ENCODE measurements at places on chromosomes 1 and 21.
A peak's percentile ranks its signal among the peaks of the same experiment; 100 is the strongest.

GRCh38 chr1:184757406-184757805 lies 2.7 kb upstream of the EDEM3 start:
- DNase-seq: no peak

DNA sequence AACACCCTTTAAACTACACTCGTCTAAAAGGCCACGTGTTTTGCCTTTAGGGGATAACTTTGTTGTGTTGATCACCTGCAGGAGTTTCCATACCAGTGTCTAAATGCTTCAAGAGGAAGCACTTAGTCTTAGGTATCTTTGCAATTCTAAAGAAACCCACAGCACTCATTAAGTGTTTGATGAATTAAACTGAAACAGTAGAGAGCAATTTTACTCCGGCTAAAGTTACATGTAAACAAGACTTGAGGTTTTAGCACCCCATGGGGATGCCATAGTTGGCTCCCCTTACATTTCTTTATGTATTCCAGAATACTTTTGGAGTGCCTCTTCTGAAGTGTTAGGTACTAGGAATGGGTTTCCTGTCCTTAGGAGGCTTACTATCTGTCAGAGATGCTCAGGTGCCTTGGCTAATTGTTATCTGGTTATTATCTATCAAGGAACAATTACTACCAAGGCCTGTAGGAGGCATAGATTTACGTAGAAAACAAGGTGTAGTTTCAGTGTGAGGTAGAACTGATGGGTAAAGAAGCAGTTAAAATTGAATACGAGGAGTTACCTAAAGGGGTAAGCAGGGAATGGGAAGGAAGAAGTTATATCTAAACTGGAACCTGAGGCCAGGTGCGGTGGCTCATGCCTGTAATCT lies 176.8 kb upstream of the SAMSN1 start:
- DNase-seq: no peak

- no peak for DNase-seq
Measured at GRCh38 chr21:40345711-40346321, 478.6 kb downstream of the PCP4 start.

DNA sequence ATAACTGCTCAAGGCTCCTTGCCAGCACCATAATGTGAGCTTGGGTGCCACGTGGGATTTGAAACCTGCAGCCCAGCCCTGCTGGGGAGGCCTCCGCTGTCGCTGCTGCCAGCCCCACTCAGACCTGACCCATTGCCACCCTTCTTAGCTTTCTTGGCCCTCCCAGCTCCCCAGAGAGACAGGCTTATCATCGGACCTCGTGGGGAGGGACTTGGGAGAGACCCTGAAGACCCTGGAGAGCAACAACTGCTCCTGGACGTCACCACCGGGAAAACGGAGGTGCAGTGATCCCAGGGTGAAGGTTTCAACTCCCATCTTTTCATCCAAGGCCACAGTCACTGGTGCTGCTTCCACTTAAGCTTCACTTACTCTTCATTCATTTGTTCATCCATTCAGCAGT lies 596.1 kb downstream of the PTPRU start:
- DNase-seq: no peak

GRCh38 chr1:164477343-164477742 lies 81.6 kb upstream of the PBX1 start:
- no peak for DNase-seq

- DNase-seq: no peak
Measured at GRCh38 chr1:84271441-84272151, 29.9 kb upstream of the SAMD13 start.

DNA sequence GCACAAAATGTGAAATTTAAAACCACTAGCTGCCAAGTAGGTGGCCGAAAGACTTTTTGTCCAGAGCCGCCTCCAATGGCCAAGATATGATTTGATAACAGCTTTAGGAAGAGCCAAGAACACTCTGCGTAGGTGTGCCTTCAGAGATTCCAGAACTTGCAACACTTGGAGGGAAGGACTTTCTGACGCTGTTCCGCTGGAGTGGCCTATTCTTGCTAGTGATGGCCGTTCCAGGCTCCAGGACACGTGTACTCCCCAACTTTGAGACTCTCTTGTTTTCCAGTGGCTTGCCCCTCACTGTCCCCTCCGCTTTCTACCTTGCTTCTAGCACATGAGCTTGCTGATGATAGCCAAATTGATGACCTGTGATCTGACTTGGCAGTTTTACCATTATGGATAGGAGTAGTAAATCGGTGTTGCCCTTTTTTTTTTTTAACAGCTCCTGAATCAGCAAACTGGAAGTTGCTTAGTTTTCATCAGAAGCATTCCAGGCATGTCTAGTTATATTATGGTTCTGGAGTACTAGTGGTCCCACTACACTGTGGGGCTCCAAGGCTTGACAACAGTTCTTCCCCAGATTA lies 1.0 kb downstream of the PRDX6 start:
- no peak for DNase-seq

DNA sequence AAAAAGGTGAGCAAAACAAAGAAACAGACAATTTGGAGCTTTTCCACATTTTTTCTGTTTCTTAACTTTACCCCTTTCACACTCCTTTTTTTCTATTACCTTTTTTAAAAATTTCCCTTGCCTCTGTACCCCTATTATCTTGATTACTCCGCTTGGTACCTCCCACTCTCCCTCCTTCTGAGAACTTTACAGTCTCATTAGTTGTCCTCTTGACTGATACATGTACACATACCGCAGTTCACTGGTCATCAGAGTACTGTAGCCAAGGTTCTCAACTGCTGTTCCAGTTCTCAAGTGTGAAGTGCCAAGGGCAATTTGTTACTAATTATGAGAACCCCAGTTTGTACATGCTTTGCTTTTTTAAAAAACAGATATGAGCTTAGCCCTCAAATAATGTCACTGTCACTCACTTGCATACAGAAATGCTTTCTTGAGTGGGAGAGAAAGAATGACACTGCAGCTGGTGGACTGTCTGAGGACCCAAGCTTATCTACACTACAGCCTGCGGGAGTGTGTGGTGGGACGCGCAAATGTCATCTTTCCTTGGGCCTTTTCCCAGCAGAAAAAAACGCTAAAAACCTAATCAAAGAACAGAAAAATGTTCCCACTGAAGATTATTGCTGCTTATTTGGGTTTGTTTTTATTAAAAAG lies 160.8 kb downstream of the DISP1 start:
- DNase-seq: no peak

- DNase-seq: no peak
Measured at GRCh38 chr1:204587621-204588020, 71.4 kb downstream of the MDM4 start.

DNA sequence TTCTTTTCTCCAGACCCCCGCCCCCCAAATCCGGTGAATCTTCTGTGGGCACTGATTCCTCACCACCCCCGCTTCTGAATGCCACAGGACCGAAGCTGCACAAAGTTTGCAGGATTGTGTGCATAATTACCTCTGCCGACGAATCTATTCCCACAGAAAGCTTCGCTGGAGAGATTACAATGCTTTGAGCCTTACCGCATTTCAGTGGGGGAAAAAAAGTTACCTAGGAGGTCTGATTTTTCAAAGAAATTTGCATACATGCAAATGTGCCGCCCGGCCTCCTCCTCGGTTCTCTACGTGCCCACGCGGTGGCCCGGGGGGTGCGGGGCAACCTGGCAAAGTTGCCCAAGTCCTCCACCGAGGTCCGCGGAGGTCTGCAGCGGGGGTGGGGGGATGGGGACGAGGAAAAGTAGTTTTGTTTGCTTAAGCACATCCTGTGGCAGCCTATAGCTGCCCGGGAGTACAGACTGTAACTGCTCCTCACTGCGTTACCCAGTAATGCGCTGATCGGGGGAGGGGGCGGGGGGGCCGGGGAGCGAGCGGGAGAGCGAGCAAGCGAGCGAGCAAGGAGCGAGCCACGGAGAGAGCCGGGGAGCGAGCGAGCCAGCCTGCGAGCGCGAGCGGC lies 563 bp upstream of the NFIA start:
- DNase-seq: peak; percentile 74

GRCh38 chr1:117537291-117537920 lies 68.4 kb upstream of the TENT5C start:
- DNase-seq: no peak

DNA sequence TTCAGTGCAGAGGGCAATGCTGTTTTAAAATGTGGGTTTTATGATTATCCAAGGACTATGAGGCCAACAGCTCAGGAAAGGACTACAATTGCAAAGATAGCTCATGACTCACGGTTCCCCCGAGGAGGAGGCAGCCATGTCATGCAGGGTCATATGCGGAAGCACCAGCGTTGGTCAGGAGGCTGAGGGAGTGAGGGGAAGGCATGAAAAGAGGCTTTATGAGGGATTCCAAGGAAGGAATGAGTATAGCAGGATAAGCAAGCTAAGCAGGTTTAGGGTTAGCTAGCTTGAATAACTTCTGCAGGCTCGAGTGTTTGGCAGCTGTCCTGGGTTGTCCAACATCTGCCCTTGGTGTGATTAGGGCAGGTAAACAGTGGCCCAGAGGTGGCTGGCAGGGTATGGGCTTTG lies 495.1 kb downstream of the SETD4 start:
- DNase-seq: no peak

DNA sequence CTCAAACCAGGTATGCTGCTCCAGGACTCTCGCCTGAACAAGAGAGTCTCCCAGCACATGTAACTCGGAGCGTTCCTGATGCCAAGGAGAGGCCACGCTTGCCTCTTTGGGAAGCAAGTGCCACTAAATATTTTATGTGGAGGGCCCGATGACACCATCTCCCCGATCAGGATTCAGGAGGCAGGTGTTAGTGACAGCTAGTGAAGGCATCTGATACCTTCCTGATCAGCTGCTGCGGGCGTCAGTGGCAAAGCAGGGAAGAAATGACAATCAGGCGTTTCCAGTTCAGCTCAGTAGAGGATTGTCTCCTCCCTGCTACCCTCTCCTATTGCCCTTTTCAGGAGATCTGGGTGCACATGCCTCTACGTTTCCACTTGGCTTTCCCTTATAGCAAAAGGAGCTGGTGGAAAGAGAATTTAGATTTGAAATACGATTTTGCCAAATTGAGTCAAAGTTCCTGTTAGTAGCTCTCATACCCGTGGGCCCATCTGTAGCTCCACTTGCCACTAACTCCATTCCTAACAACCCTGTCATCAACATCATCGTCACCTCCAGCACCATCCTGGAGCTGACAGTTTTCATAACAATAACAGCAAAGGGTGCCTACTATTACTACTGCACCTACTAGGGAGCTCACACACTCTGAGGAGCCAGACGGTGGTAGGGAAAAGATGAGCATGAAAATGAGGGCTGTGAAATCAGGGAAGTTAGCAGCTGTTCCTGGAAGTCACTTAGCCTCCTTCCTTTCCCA lies 21.6 kb downstream of the PLXNA2 start:
- DNase-seq: no peak

- no peak for DNase-seq
Measured at GRCh38 chr1:48194801-48195200, 27.7 kb upstream of the SLC5A9 start.

DNA sequence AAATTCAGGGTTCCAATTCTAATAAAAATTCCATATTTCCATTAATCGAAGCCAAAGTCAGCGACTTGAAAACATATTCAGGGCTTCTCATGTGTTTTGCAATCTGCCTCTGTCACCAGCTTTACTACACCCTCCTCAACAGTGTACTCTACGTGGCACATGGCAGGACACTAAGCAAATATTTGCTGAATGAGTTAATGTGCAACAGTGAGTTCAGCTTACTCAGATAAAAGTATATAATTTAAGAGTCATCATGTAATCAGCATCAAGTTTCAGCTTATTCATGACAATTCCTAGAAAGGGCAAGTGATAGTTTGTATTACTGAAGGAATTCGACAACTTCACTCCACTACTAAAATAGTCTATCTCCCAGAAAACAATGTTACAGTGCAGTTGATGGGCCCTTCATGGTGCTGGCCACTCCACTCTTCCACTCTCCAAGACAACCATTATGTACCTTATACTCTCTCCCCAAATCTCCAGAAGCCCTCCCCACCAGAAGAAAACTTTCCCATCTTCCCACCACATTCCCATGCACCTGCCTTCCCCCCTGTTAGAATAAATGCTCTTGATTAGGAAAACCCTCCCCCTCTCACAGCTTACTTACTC lies 97.3 kb downstream of the TTLL7 start:
- no peak for DNase-seq

DNA sequence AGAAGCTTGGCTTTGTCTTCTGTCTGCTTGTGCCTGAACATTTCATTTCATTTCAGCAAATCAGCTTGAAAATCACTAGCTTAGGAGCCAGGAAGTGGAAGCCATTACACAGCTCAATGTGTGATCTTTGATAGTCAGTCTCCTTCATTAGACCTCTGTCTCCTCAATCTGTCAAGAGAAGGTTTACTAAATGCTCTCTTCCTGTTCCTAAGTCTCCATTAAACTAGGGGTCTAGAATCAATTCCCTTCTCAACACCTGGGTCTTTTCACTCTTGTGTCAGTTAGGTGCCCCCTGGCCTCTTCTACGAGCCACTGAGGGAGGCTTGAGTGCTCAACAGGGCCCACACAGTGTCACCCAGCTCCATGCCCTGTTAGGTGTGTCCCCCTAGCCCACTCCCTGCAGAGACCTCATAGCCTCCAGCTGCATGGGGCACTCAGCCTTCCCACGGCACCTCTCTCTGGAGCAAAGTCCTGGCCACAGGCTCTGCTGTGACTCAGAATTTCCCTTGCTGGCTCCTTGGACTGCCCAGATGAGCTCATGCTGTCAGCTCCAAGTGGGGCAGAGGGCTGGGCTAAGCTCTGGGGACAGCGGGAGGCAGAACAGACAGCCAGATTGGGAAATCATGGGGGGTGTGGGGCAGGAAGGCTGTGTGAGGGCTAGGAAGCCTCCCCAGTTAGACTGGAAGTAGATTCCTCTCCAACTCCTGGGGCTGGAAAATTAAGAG lies 115.7 kb upstream of the IPO9 start:
- DNase-seq: peak; percentile 86

GRCh38 chr1:233140974-233141373 lies 154.6 kb downstream of the PCNX2 start:
- DNase-seq: no peak

- DNase-seq: no peak
Measured at GRCh38 chr1:110718452-110718851, 43.7 kb upstream of the KCNA3 start.

DNA sequence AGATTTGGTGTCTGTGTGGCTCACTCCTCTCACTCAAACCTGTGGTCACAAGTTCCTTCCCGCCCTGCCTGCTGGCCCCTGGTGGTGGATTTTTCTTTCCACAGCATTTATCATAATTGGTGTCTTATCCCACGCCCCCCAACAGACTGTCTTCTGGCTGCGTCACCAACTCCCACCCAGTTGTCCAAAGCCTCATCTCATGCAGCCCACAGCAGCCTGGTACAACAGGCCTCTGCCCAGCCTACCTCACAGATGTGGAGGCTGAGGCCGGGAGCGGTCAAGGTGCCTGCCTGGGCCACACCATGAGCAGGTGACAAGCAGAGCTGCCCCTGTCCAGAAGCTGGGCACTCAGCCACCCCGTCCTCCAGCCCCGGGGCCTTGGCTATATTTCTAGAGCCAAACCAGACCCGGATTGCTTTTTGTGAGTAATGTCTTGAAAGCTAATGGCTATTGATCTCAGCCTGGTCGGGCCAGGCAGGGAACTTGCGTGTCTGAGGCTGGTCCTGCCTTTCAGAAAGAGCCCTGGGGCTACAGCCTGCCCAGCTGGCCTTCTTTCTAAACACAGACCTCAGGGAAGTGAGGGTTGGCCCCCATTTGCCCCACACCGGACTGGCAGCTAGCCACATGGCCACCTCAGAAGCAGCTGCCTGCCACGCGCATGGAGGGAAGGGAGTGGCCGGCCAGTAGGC lies 2.6 kb downstream of the KCNAB2 start:
- no peak for DNase-seq
